ENCODE measurements at places on chromosomes 2 and 18.
A peak's percentile ranks its signal among the peaks of the same experiment; 100 is the strongest.

- no peak for DNase-seq
Measured at GRCh38 chr2:38217401-38218188, 141.6 kb upstream of the CYP1B1 start.

DNA sequence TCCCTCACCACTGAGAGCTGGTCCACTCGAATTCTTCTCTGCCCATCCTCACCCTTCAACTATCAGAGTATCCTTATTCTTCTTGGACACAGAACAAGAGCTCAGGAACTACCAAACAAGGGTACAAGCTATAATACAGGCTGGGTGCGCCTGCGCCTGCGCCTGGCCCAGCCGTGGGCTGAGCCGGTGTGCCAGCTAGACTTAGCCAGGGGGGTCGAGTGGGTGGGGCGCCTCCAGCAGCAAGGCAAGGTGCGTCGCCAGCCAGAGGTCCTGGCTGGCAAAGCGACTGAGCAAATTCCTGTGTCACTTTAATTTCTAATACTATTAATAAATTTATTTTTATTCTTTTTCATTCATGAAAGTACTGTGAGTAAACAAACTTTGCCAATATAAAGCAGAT is 1072.6 kb upstream of the PIK3C3 start:
- DNase-seq, result no peak

DNA sequence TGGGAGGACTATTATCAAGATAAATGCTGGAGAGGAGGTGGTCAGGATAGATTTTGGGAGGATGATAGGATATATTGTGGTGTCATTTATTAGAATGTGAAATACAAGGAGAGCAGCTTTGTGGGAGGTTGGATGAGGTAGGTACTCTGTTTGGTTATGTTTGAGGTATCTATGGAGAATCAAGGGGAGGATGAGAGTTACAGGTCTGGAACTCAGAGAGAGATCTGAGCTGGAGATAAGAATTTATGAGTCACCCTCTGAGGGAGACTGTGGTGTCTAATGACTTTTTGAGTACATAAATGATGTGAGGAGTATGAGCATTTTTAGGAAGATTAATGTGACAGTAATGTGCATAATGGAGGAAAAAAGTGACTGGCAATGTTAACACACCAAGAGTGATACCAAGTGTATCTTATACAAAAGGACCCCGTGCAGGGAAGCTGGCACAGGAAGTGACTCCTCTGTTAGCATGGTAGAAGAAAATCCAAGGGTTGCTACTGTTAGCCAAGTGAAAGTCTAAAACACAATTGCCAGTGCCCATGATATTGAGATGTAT is 48.2 kb downstream of the CRIM1 start:
- no peak for DNase-seq

DNA sequence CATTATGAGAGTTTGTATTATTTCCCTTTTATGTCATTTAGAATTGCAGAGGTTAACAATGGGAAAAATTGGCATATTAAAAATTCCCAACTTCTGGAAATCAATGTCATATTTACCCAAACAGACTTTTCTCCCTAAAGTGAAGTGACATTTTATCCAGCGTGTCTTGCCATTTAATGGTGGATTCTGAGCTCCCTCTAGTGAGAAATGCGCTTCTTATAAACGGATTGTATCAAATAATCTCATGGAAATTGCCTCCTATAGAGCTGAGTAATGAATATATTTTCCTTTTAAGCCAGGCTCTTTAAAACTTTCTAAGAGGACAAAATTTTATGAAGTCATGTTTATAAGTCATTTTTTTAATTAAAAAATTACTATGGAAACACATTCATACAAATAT is 5.7 kb upstream of the GCFC2 start:
- no peak for DNase-seq

DNA sequence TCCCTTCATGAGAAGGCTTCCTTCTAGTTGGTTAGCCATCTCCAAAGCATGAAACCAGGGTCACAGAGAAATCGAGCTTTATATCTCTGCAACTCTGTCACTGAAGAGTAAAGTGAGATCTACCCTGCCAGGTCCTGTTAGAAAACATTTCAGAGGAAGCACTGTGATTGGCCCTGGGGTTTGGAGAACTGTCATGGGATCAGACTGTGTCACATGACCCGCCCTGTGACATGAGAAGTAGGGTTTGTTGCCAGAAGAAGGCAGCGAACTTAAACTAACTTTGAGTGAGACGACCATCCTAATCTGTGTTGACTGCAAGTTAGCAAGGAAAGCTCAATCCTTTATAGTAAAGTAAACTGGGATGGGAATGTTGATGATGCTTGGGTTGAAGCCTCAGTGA is 55.5 kb downstream of the SLC9A2 start:
- DNase-seq, result no peak

GRCh38 chr2:120473522-120474271 is 127.8 kb downstream of the INHBB start:
- no peak for DNase-seq

- no peak for DNase-seq
Measured at GRCh38 chr18:63088262-63088661, 231.3 kb downstream of the BCL2 start.

DNA sequence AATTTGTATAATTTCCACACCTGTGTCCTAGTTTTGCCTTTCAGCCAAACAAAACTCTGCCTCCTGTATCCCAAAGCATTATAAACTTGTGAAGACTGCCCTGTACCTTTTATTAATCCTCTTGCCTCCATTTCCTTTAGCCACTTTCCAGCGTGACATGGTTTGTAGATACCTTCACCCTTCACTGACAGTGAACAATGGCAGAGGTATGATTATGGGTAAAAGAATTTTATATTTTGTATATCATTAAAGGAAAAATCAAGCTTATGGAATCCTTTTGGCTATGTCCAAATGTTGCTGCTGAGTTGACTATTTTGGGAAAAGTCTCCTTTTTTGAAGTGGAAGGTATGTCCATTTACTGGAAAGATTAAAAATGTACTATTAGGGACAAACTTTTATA is 251.7 kb downstream of the HNMT start:
- DNase-seq, result no peak

- DNase-seq, result no peak
Measured at GRCh38 chr2:68371581-68371980, 6.5 kb downstream of the PLEK start.

DNA sequence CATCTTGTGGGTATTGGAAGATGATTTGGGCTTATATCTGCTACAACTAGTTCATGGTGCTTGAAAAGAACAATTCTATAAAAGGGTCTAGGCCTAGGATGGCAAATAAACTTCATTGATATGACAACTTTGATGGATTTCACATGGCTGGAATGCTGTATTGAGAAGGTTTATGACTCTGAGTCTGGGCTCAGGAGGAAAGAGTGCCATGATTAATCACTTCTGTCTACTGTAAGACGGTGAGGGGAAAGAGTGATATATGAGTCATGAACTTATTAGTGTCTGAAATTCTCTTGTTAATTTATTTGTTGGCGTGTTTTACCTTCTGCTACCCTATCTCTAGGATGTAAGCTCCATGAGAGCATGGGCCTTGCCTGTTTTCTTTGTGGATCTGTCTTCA is 17.0 kb upstream of the ADCYAP1 start:
- no peak for DNase-seq

DNA sequence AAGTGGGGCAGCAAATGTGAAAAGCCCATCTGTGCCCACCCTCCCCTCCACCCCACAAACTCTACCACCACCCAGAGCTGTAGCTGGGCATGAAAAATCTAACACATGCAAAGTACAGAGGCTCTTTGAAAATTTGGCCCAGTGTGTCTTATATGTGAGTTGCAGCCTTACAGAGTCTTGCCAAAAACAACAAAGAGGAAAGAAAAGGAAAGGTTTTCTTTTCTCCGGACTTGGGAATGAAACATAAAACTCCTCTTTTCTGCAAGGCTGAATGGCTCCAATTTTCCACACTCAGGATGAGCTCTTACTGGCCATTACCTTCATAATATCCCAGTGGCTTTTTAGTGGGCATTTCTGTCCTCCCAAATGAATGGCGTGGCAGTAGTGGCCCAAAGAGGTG is 27.9 kb upstream of the POU3F3 start:
- DNase-seq, result no peak

GRCh38 chr2:10022041-10022421 is 21.3 kb upstream of the KLF11 start:
- no peak for DNase-seq

GRCh38 chr2:9057939-9058761 is 54.7 kb upstream of the MBOAT2 start:
- DNase-seq, result no peak

GRCh38 chr2:9234680-9235146 is 28.1 kb downstream of the ASAP2 start:
- no peak for DNase-seq

GRCh38 chr2:35463805-35464596 is 891.6 kb upstream of the CRIM1 start:
- DNase-seq, result no peak

GRCh38 chr2:105788670-105789290 is 44.1 kb downstream of the NCK2 start:
- no peak for DNase-seq

DNA sequence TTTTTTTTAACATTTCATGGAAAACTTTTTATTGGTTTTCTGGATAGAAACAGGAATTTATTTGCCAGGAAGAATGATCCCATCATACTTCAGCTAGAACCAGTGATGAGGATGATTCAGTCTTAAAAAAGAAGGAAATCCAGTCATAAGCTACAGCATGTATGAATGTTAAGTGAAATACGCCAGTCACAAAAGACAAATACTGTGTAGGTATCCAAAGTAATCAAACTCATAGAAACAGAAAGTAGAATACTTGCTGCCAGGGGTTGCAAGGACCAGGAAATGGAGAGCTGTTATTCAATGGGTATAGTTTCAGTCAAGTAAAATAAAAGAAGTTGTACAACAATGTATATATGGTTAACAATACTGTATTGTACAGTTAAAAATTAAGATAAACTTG is 21.3 kb downstream of the PSME4 start:
- no peak for DNase-seq

DNA sequence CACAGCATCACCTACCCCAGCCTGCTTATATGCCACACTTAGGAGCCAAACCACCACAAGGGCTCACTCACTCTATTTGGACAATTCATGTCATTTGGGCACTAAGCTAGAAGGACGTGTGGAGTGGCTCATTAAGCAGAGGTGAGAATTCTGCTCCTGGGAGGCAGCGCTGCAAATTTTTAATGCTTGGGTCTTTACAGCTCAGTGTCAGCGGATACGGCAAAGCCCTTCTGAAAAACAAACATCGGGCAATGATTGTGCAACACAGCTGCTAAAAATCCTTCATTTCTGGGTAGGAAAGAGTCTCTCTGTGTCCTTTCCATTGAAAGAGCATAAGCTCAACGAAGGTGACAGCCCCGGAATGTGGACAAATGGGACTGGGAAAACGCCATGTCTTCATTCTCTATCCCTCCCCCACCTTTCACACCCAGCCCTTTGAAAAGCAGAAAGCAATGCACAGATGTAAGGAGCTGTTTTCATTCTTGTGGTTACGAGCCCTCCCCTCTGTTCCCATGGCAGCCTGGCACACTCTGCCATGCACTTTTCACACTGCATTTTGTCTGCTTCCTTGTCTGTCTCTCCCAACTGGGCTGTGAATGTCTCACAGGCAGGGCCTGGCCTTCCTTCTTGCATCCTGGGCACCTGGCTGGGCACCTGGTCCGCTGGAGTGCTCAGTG is 16.0 kb downstream of the TMEM177 start:
- no peak for DNase-seq

GRCh38 chr2:13638181-13638580 is 921.4 kb downstream of the TRIB2 start:
- DNase-seq, result no peak

DNA sequence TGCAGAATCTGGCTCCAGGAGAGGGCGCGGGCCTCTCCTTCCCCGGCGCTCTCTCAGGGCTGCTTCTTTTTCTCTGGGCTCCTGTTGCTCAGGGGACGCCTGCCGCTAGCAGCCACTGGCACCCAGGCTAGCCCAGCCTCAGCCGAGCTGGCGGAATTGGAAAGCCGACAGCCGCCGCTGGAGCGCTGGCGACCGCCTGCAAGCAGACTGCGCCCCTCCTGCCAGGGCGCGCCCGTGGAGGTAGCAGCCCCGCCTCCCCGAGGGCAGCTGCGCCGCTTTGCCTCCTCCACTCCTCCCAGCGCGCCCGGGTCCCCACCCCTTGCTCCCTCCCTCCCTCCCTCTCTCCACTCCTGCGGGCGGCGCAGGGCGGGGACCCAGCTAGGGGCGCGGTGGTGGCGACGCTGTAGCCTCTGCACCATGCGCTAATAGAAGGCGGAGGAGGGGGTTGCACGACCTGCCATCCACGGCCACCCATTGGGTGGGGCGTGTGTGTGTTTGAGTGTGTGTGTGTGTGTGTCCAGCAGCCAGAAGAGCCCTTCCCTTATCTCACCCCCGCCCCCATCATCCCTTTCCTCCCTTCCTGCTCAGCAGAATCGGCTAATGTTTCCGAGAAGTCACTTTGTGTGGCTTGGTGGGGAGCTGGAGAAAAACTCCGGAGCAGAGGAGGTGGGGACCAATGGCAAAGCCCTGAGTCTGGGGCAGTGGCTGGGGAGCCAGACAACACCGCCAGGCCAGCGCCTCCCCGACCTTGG is at the start of gene SCN9A:
SCN9A (minus strand) TSS at position 209 of the 752 bp plus-strand sequence. CDS start 64,188 bp downstream, outside the sequence.
- peak; percentile 85 for DNase-seq

- no peak for DNase-seq
Measured at GRCh38 chr2:54317973-54318372, 61.9 kb upstream of the TSPYL6 start.

DNA sequence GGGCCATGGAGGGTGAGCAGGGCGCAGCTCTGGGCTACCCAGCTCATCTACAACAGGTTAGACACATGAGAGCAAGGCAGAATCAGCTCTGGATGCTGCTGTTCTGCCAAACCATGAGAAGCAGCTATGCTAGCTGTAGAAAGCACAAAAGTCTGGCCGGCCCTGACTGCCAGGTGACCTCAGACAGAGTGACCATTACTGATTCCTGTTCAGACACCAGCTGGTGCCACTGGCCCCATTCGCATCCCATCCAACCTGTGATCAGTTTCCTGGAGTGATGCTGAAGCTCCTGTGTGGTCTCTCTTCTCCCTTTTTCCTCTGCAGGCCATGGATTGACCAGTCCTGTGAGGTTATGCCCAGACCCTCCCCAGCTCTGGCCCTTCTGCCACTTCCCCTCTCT is 14.3 kb downstream of the RBMS1 start:
- no peak for DNase-seq

DNA sequence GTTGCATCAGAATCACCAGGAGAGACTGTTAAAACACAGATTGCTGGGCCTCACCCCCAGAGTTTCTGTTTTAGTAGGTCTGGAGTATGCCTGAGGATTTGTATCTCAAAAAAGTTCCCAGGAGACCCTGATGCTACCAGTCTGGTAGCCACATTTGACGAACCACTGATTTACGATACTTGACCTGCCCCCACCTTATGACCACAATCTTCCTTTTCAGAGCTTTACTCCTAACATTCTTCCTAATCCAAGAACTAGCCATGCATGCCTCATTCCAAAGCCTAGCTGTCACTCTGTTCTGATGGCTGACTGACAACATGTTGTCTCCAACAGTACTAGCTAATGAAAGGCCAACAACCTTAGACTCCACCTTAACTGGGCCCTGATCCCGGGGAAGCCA is 191.4 kb downstream of the MBD2 start:
- DNase-seq, result no peak

DNA sequence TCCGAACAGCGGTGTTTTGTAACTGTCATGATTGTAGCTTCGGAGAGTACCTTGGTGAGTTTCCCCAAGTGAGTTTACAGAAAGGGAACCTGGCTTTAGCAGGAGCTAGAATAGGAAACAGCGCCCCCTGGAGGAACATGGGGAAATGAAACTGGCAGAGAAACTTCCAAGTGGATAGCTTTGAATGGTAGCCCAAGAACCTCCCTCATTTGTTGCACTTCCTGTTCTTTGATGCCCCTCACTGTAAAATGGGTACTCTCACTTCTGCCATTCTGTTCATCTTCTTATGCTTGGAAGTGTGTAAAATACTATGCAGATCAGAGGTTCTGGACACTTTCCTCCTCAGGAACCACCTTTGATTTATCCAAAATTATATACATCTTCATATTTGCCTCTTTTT is 36.2 kb downstream of the CHST10 start:
- peak; percentile 39 for DNase-seq
